ENCODE measurements at places on chromosomes 2 and 18.
A peak's percentile ranks its signal among the peaks of the same experiment; 100 is the strongest.

DNA sequence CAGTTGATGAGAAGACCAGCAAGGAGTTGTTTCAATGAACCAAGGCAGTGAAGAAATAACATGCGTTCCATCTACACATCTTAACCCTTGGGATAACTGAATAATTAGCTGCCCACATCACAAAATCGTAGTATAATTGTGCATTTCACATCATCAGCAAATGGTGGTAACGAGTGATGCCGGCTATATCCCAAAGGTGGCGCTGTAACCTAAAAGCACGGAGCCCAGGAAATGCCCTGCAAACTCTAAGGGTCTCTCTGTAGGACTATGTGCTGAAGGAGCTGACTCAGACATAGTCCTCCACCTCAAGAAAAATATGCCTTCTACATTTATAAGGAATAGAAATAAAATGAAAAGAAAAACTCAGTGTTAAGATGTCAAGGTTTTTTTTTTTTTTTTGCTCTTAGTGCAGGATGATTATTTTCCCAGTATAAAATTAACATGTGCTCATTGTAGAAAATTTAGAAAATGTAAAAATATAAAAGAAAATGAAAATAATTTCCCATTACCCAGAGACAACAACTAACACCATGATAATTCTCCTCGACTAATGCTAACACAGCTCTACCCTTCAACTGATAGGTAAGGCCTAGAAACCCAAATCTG, 23.1 kb upstream of the DSG3 start:
- DNase-seq: no peak
- no peak overlapping the region for H3K27ac ChIP-seq
- no peaks in the 10 kb centered on the region for H3K27me3 ChIP-seq

GRCh38 chr18:77042583-77042982, 90.0 kb downstream of the MBP start:
- no peaks in the 10 kb centered on the region for H3K27me3 ChIP-seq
- no peak overlapping the region for H3K4me3 ChIP-seq
- no peak for DNase-seq

DNA sequence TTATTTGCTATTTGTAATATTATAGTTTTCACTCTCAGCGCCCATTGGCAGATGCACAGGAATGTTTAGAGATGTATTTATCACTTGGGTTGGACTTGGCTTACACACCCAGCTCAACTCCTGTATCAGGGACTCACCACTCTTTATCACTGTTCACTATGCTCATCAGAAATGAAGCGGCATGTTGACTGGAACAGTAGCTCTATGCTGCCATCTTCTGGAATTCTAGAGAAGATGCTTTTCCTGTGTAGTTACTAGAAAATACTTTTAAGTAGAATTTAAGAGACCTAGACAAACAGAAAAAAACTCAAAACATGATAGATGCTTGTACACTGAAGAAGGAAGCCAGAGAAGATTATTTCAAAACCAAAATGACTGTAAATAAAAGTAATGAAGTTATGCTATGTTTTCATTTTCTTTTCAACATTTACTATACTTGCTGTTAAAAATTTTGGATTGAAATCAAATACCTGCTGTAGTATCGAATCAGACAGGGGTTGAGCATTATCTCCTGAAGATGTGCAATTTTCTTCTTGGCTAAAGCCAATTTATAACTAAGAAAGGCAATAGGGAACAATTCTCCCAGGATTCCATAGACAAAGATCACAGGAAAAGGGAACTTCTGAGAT, 47.4 kb upstream of the NXPH2 start:
- no peak for DNase-seq
- H3K4me3 ChIP-seq: no peak overlapping the region
- no peaks in the 10 kb centered on the region for H3K36me3 ChIP-seq
- H3K4me1 ChIP-seq: no peaks in the 10 kb centered on the region
- no peak overlapping the region for H3K27ac ChIP-seq

- no peak overlapping the region for H3K4me3 ChIP-seq
- H3K4me1 ChIP-seq: no peaks in the 10 kb centered on the region
- H3K27ac ChIP-seq: no peak overlapping the region
- no peaks in the 10 kb centered on the region for H3K27me3 ChIP-seq
- H3K36me3 ChIP-seq: peaks cover 67% of the 10 kb centered on the region
Measured at GRCh38 chr2:43340945-43341356, 114.5 kb upstream of the ZFP36L2 start.

GRCh38 chr2:163669506-163669905, 66.3 kb downstream of the FIGN start:
- H3K27me3 ChIP-seq: no peaks in the 10 kb centered on the region
- DNase-seq: no peak
- no peaks in the 10 kb centered on the region for H3K36me3 ChIP-seq
- no peak overlapping the region for H3K4me3 ChIP-seq
- H3K4me1 ChIP-seq: no peaks in the 10 kb centered on the region

DNA sequence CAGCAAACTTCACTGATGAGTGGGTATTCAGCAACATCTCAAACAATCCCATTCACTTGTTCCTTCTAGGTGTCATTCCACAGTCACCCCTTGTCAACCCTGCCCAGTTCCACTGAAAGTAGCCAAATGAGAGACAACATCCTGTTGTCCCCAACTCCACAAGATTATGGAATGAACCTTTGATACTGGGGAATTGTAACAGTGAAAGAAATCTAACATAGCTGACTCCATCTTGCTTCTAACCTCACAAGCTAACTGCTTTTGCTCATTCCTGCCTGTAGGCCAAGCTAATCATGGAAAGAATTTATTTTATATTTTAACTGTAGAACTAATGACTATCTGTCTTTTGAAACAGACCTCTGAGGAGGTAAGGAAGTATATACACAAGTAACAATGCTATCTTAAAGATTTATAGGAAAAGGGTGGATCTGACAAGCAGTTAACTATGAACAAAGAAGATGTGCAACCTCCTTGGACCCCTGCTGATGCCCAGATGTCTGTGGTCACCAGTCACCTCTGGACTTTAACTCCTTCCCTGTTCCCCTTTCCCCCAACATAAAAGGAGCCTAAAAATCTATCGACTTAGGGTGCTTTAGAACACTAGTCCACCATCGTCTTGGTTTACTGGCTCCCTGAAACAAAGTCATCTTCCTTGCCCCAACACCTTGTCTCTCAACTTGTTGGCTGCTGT, 6.9 kb upstream of the ANXA4 start:
- H3K27ac ChIP-seq: no peak overlapping the region
- H3K36me3 ChIP-seq: no peaks in the 10 kb centered on the region
- H3K4me1 ChIP-seq: peaks cover 55% of the 10 kb centered on the region
- no peaks in the 10 kb centered on the region for H3K27me3 ChIP-seq

- no peak overlapping the region for H3K27ac ChIP-seq
- no peak overlapping the region for H3K4me3 ChIP-seq
- no peaks in the 10 kb centered on the region for H3K36me3 ChIP-seq
- no peak for DNase-seq
- H3K27me3 ChIP-seq: no peaks in the 10 kb centered on the region
Measured at GRCh38 chr18:70758780-70759179, 469.9 kb downstream of the SOCS6 start.

DNA sequence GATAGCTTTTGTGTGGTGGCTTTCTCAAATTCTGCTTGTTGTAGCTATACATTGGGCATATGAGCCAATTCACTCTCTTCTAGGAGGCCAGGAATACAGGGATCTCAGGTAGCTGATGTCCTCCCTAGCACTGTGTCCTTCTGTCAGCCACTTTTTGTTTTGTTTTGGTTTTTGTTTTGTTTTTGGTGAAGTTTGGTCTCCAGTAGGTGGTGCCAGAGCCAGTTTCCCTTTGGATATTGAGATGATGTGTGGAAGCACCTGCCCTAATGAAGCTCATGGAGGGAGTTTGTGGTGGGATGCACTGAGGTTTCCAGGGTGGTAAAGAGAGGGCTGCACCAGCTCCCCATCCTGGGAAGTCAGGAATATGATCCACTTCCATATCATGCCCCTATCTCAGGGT, 100.5 kb upstream of the VWC2L start:
- DNase-seq: no peak
- H3K27ac ChIP-seq: no peak overlapping the region
- no peaks in the 10 kb centered on the region for H3K27me3 ChIP-seq
- no peak overlapping the region for H3K4me3 ChIP-seq

- H3K4me3 ChIP-seq: no peak overlapping the region
- DNase-seq: no peak
- peaks cover 40% of the 10 kb centered on the region for H3K36me3 ChIP-seq
- H3K27ac ChIP-seq: no peak overlapping the region
- no peaks in the 10 kb centered on the region for H3K27me3 ChIP-seq
Measured at GRCh38 chr18:70046207-70046606, 98.5 kb upstream of the CD226 start.

GRCh38 chr2:228103379-228103778, 78.1 kb downstream of the SPHKAP start:
- no peak overlapping the region for H3K4me3 ChIP-seq
- H3K27ac ChIP-seq: no peak overlapping the region
- DNase-seq: no peak
- no peaks in the 10 kb centered on the region for H3K36me3 ChIP-seq

DNA sequence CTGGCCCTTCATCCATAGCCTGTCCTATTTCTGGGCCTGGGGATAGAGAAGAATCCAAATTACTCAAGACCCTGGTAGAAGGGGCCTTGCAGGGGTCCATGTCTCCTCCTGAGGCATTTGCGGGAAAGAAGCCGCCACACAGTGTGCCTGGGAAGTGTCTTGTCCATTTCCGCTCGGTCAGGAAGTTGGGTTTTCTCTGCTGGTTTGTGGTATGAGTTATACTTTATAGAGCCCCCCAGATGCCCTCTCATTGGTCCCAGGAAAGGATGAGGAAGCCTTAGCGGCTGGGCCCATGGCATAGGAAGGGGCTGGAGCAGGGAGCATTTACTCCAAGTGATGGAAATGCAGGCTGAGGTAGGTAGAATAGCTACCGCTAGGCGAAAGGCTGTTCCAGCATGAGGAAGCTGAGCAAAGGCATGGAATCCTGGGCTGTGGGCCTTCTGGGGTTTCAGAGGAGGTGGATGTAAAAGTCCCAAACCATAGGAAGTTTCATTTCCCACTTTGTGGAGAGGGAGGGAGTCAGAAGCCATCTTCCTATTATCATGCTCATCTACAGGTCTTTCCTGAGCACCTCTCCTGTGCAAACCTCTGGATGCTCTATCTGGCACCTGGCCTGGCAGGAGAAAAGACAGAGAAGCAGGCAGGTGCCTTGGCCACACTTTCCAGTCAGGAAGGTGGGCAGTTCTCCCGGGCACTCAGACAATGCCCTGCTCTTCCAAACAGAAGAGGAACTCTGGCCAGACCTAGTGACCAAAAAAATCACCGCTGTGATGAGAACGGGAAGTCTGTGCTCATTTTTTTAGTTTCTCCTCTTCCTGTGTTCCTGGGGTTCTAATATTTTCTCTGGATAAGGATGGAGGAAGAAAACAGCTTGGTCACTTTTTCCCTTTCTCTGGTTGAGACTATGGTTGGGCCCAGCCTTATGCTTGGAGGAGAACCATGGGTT, 2.6 kb upstream of the CD207 start:
- H3K36me3 ChIP-seq: no peaks in the 10 kb centered on the region
- H3K4me1 ChIP-seq: no peaks in the 10 kb centered on the region
- no peak overlapping the region for H3K4me3 ChIP-seq
- H3K27me3 ChIP-seq: peaks cover 14% of the 10 kb centered on the region
- no peak for DNase-seq

DNA sequence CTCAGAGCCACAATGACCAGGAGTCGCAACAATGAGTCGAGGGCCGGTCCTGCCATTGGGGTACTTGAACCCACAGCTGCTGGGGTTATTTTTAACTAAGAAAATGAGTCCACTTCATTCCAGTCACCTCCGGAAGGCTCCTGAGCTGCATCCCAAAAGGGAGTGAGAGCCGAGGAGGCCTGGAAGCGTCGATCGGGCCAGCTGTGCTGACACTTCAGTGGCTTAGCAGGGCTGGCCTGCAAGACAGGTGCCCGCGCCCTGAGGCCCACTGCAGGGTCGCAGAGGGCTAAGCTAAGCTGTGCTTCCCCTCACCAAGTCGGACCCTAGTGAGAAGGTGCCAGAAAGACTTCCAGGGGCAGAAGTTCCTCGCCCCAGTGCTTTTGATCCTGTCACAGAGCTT, 21.1 kb downstream of the TBC1D8 start:
- DNase-seq: no peak
- no peaks in the 10 kb centered on the region for H3K4me1 ChIP-seq
- no peak overlapping the region for H3K4me3 ChIP-seq

GRCh38 chr2:157413326-157414035, 30.4 kb downstream of the CYTIP start:
- no peaks in the 10 kb centered on the region for H3K27me3 ChIP-seq
- peaks cover 73% of the 10 kb centered on the region for H3K36me3 ChIP-seq
- peaks cover 79% of the 10 kb centered on the region for H3K4me1 ChIP-seq
- peak overlapping the region; percentile 42 for H3K4me3 ChIP-seq

DNA sequence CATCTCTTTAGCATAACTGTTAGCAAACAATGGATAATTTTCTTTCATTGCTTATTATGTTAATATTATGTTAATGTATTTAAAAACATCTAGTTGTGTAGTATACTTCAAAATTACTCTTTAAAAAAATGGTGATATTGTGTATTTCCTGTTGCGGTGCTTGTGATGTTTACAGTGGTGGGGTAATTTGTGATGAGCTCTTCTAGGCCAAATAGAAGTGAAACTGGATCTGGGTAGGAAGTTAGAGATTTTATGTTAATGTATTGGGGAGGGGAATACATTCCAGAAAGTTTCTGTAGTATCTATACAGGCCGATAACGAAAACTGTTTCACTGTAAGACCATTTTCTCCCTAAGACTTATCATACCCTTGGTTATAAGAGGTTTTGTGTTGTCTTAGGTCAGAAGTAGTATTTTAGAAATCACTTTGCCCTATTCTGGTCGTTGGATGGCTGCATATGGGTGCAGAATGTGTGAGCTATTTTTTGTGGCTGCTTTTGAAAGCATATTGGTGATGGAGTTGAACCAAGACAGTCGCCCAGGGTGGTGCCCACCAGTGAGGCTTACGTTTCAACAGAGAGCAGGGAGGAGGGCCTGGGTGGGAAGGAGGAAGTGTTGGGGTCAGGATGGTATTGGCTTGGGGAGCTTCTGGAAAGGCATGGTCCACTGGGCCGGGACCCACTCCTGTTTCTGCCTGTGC, 5.8 kb downstream of the TSHZ1 start:
- H3K27ac ChIP-seq: peak overlapping the region; percentile 64
- H3K27me3 ChIP-seq: no peaks in the 10 kb centered on the region
- H3K4me1 ChIP-seq: peaks cover 28% of the 10 kb centered on the region
- H3K36me3 ChIP-seq: no peaks in the 10 kb centered on the region

DNA sequence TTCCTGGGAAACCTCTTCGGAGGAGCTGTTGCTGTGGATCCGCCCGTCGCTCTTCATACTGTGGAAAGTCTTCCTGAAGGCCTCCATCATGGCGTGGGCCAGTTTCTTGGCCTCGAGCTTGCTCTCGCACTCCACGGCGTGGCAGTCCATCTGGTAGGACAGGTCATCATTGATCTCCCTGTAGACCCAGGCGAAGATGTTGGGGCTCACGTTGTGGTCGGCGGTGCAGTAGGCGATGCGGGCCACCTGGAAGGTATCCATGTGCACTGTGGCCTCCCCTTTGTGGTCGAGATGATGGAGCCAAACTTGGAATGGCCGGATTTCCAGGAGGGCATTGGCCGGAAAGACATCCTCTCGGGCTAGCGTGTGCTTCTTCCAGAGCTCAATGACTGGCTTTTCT, 245.4 kb downstream of the PID1 start:
- H3K4me3 ChIP-seq: no peak overlapping the region
- H3K27me3 ChIP-seq: no peaks in the 10 kb centered on the region
- no peak overlapping the region for H3K27ac ChIP-seq

- H3K27ac ChIP-seq: no peak overlapping the region
- no peak overlapping the region for H3K4me3 ChIP-seq
- H3K4me1 ChIP-seq: peaks cover 42% of the 10 kb centered on the region
- no peak for DNase-seq
Measured at GRCh38 chr2:111204706-111205105, 84.0 kb downstream of the BCL2L11 start.
